ENCODE measurements at places on chromosomes 6 and 20. TPM values are rescaled to one million over a fixed set of nuclear protein-coding genes. Genes with fewer than 3 reads are reported as not detected.

KIAA0408 gene
- total RNA-seq: 34.7 TPM

- no peak overlapping the region for H3K4me3 ChIP-seq
- no peaks in the 10 kb centered on the region for H3K36me3 ChIP-seq
- H3K27me3 ChIP-seq: no peaks in the 10 kb centered on the region
- H3K4me1 ChIP-seq: no peaks in the 10 kb centered on the region
Observed at GRCh38 chr6:3410385-3411360, 46.2 kb downstream of the SLC22A23 start.

GTSF1L gene
- total RNA-seq: not detected

GRCh38 chr20:12955611-12956010 is 53.2 kb upstream of the SPTLC3 start:
- no peak overlapping the region for H3K27ac ChIP-seq
- no peaks in the 10 kb centered on the region for H3K27me3 ChIP-seq
- no peak for DNase-seq

DNA sequence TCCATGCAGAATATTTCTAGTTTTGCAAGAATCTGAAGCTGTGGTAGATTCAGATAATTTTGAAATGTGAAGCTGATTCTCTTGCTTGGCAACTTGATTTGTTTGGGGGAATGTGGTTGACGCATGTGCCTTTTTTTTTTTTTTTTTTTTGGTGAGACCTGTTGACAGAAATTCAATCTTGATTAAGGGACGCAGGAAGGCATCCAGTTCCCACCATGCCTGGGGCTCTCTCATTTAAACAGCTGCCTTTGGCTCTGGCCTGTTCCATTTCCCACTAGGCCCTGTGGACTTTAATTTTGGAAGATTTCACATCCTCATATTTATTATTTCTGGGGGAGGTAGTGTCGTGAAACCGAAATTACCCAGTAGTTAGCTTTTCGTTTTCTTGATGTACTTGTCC is 8.6 kb downstream of the TPX2 start:
- H3K4me1 ChIP-seq: no peaks in the 10 kb centered on the region
- no peak for DNase-seq
- no peak overlapping the region for H3K4me3 ChIP-seq
- peaks cover 62% of the 10 kb centered on the region for H3K36me3 ChIP-seq
- no peaks in the 10 kb centered on the region for H3K27me3 ChIP-seq

Measured in A673 (cell line).